ENCODE measurements at places on chromosomes 3 and 15. TPM values are rescaled to one million over a fixed set of nuclear protein-coding genes. Genes with fewer than 3 reads are reported as not detected.

The NEDD4 gene
- 7.5 TPM for total RNA-seq

The FSTL1 gene
- total RNA-seq: 353 TPM

The LCTL gene
- total RNA-seq: not detected

The IGDCC3 gene
- 41.9 TPM for total RNA-seq

The SPESP1 gene
- total RNA-seq: not detected

The STRIT1 gene
- total RNA-seq: not detected

The CD86 gene
- not detected for total RNA-seq

The SCAMP5 gene
- 5.8 TPM for total RNA-seq

The CPNE9 gene
- total RNA-seq: not detected

The MCF2L2 gene
- total RNA-seq: 12.9 TPM

The RAD51 gene
- 6.2 TPM for total RNA-seq

The SERPINI2 gene
- total RNA-seq: not detected

The CDCP1 gene
- total RNA-seq: 0.12 TPM

The DIPK2A gene
- total RNA-seq: 42.7 TPM

The C15orf62 gene
- total RNA-seq: 1.2 TPM

The IMPG2 gene
- 0.49 TPM for total RNA-seq

The SNX22 gene
- 2.1 TPM for total RNA-seq

The ZNF774 gene
- 1.7 TPM for total RNA-seq

The RPL29 gene
- total RNA-seq: 1,533 TPM

The ATP8B4 gene
- total RNA-seq: not detected

The GOLGA6L10 gene
- total RNA-seq: 0.12 TPM

The EPHB3 gene
- 132 TPM for total RNA-seq

The PRR23C gene
- total RNA-seq: not detected

The AMIGO3 gene
- 5.2 TPM for total RNA-seq

The SPATA12 gene
- total RNA-seq: not detected

The REC114 gene
- 2.3 TPM for total RNA-seq

The UBA3 gene
- total RNA-seq: 73.7 TPM

The CHMP2B gene
- total RNA-seq: 20.0 TPM

The CCDC50 gene
- 82.3 TPM for total RNA-seq

The SCN11A gene
- total RNA-seq: 0.28 TPM

The HOMER2 gene
- 54.5 TPM for total RNA-seq

The THPO gene
- 3.0 TPM for total RNA-seq

The TRIM71 gene
- total RNA-seq: 21.8 TPM

The KCNH8 gene
- 0.86 TPM for total RNA-seq

The RAB11A gene
- total RNA-seq: 189 TPM

The KBTBD12 gene
- 0.14 TPM for total RNA-seq

The GATM gene
- total RNA-seq: 50.0 TPM

The BCL2A1 gene
- total RNA-seq: not detected

The CYP1A2 gene
- not detected for total RNA-seq

The NLGN1 gene
- 10.9 TPM for total RNA-seq

The RAB7A gene
- 62.3 TPM for total RNA-seq

The SEMA5B gene
- 2.3 TPM for total RNA-seq

The IGSF10 gene
- total RNA-seq: 0.18 TPM

The SLC12A8 gene
- total RNA-seq: 3.4 TPM

The KBTBD13 gene
- total RNA-seq: 3.3 TPM

The ZIC1 gene
- total RNA-seq: not detected

The PLD1 gene
- 15.7 TPM for total RNA-seq

The CYP11A1 gene
- total RNA-seq: 5.4 TPM

The MNS1 gene
- total RNA-seq: 1.5 TPM

The ISLR2 gene
- total RNA-seq: 0.14 TPM

The MFGE8 gene
- 307 TPM for total RNA-seq

The DAZL gene
- not detected for total RNA-seq

The GNAT1 gene
- total RNA-seq: not detected

The OCA2 gene
- 0.63 TPM for total RNA-seq

The PLS1 gene
- 5.0 TPM for total RNA-seq

The PLAAT1 gene
- total RNA-seq: 35.4 TPM

The SCAANT1 gene
- not detected for total RNA-seq

Data from cardiac muscle cell (in vitro differentiated cells and primary cell).